ENCODE measurements at places on chromosomes 6 and 20.

- no peak for DNase-seq
Observed at GRCh38 chr20:18304618-18305017, 16.3 kb downstream of the ZNF133 start.

- DNase-seq: no peak
Observed at GRCh38 chr6:164916087-164916486, 393.3 kb downstream of the C6orf118 start.

DNA sequence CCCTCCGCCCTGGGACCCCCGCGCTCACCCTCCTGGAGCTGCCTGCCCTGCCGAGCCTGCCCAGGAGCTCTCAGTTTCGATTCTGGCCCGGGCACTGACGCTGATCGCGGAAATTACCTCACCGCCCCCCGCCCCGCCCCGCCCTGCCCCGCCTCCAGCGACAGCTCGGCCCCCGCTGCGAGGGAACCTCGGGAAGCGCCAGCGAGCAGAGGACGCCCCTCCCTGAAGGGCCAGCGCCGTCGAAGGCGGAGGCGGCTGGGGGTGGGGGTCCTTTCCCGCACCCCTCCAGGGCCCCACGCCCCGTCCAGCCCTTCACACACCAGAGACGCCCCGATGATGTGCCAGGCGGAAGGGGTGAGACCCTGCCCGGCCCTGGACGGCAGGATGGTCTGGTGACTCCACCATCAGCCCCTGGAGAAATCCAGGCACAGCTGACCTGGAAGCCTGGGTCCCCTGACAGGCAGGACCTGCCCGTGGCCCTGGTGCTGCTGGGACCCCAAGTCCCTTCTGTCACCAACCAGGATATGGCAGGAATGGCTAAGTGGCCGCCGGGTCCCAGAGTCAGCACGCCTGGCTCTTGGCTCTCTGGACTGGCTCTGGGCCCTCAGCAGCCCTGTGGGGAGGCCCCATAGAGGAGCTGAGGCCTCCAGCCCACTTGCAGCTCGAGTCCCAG, at the start of gene HELZ2:
Gene HELZ2 (minus strand): TSS at position 84 of the 673 bp plus-strand sequence. CDS start 1,854 bp downstream, outside the sequence.
- peak; percentile 46 for DNase-seq

DNA sequence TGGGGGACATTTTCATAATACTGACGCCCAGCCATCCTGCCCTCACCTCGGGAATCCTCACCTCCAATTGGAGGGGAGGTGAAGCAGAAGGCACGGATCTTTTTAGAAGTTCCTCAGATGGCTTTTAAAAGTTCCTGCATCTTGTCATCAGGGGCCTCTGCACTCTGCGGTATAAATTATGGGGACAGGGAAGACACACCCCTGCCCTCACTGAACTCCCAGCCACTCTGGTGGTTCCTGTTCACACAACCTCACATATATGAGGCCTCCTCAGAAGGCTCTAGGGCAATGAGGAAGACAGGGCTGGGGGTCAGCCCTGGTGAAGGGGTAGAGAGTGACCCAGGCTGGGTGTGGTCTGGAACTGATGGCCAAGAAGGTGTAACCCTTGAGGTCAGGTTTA, 187.0 kb downstream of the SOD2 start:
- no peak for DNase-seq

DNA sequence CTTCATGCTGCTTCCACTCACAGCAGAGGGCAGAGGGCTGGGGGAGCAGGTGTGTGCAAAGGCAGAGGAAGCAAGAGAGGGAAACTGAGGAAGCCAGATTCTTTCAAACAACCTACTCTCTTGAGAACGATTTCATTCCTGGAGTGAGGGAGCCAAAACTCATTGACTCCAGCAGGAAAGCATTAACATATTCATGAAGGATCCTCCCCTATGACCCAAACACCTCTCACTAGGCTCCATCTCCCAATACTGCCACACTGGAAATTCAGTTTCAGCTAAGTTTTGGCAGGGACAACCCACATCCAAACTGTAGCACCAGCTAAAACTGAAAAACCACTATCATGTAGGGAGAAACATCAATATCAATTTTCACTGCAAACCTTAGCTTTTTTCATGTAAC, 125.1 kb downstream of the OLIG3 start:
- no peak for DNase-seq

DNA sequence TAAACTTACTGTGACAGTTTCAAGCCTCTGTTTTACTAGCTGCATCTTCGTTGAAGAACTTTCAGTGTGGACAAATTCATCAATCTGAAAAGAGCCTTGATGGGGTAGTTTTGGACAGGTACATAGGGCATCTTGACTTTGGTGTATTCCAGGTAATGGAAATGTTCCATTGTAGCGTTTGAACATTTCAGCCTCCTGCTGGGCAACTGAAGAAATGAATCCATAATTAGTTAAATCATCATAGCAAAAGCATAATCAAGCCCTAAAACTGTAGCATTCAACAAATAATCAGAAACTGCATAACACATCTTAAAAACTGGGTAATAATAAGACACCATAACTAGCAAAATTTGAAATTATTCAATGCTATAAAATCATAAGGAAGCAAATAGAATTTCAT, 86.2 kb downstream of the AHI1 start:
- DNase-seq: no peak
